MCF 10A (cell line): ENCODE measurements at places on chromosomes 1 and 21. TPM values are rescaled to one million over a fixed set of nuclear protein-coding genes. Genes with fewer than 3 reads are reported as not detected.
A peak's percentile ranks its signal among the peaks of the same experiment; 100 is the strongest.

DNA sequence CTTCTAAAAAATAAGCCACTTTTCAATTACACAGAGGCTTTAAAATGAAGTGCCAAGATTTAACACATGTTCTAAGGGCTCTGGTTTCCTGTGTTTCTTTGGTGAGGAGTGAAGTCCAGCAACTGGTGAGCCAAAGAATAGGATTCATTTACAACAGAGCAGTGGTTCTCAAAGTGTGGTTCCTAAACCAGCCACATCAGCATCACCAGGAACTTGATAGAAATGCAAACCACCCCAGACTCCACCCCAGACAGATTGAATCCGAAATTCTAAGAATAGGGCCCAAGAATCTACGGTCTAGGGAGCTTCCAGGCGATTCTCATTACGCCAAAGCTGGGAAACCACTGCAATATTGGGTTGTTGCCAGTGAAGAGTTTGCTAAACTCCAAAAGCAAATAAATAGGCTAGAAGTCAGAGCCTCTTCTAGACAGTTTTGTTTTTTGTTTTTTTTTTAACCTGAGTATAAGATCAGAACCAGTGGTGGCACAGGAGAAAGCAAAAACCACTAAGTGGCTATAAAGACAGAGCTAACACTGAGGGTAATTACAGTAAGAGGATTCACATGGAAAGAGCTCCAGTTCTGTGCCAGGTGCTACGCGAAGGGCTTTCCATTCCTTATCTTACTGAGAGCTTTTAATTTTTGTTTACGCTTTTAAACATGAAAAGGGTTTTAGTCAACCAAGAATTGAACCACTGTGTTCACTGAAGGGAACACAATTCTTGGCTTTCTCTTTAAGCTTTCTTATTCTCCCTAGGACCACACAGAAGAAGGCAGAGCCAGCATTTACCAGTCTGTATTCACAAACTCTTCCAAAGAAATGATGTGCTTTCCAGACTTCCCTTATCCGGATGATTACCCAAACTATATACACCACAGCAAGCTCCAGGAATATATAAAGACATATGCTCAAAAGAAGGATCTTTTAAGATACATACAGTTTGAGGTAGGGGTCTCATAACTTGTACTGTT is 42.4 kb upstream of the FMO2 start:
- no peaks in the 10 kb centered on the region for H3K36me3 ChIP-seq
- peak; percentile 72 for DNase-seq
- H3K4me3 ChIP-seq = no peak overlapping the region
- no peaks in the 10 kb centered on the region for H3K4me1 ChIP-seq

DNA sequence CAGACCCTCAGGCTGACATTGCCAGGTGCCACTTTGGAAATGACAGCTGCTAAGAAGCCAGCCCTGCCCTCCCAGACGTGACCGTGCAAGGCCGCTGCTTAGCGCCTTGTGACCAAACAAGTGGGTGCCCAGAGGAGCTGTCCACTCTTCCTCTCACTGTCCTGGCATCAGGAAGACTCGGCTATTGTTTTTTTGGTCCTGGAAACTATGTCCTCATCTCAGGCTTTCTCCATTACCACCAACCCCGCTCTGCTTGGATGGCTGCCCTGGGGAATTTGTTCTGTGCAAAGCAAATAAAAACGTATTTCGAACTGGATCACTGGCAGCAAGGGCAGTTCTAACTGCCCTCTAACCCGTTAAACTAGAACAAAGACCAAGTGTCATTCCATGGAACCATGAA is 13.7 kb upstream of the TENT5C start:
- H3K4me1 ChIP-seq = no peaks in the 10 kb centered on the region
- no peak overlapping the region for H3K4me3 ChIP-seq
- no peaks in the 10 kb centered on the region for H3K36me3 ChIP-seq
- H3K27ac ChIP-seq = no peak overlapping the region

DNA sequence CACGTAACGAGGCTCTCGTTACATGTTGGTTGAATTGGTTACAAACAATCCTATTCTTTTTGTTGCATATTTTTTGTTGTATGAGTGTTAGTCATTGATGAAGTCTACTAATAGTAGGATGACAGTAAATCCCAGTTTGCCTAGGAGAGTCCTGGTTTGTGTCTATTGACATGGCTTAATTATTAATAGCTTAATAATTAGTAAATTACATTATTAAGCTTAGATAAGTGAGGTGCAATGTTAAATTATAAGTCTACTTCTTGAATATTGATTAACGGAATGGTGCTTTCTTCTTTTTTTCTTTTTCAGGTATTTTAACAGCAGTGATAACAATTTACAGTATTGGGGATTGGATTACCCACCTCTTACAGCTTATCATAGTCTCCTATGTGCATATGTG is 34.5 kb downstream of the ALG6 start:
- no peaks in the 10 kb centered on the region for H3K27me3 ChIP-seq
- no peaks in the 10 kb centered on the region for H3K4me1 ChIP-seq
- peaks cover 17% of the 10 kb centered on the region for H3K36me3 ChIP-seq
- H3K27ac ChIP-seq = no peak overlapping the region
- no peak overlapping the region for H3K4me3 ChIP-seq

GRCh38 chr1:175918364-175918801 is 175.0 kb upstream of the TNR start:
- H3K36me3 ChIP-seq = peaks cover 5% of the 10 kb centered on the region
- no peak overlapping the region for H3K4me3 ChIP-seq
- no peak overlapping the region for H3K27ac ChIP-seq

- no peak overlapping the region for H3K4me3 ChIP-seq
- no peaks in the 10 kb centered on the region for H3K27me3 ChIP-seq
- H3K27ac ChIP-seq = peak overlapping the region; percentile 84
- peaks cover 13% of the 10 kb centered on the region for H3K36me3 ChIP-seq
Measured at GRCh38 chr1:39194398-39195051, 10.0 kb upstream of the MACF1 start.

DNA sequence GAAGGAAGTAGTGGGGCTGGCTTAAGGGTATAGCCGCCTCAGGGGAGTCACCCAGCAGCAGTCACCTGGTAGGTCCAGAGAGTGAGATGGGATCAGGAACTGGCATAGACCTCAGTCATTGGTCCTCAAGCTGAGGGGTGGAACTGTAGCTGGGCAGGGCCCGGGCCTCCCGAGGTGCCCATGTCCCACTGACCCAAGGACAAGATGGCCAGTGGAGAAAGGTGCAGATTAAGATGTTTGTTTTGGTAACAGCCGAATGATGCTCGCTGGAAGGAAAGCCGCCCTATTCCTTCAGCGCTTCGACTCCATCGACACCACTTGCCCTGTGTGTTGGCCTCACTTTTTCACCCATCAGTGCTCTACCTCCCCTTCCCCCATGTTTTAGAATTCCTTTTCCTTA is 16.4 kb downstream of the COL9A2 start:
- H3K27ac ChIP-seq = no peak overlapping the region
- peaks cover 2% of the 10 kb centered on the region for H3K36me3 ChIP-seq
- DNase-seq = no peak
- H3K4me3 ChIP-seq = no peak overlapping the region

GRCh38 chr1:234149217-234149616 is 224.0 kb upstream of the COA6 start:
- no peaks in the 10 kb centered on the region for H3K27me3 ChIP-seq
- H3K36me3 ChIP-seq = no peaks in the 10 kb centered on the region
- no peak overlapping the region for H3K27ac ChIP-seq
- peaks cover 17% of the 10 kb centered on the region for H3K4me1 ChIP-seq
- no peak overlapping the region for H3K4me3 ChIP-seq

- peaks cover 26% of the 10 kb centered on the region for H3K4me1 ChIP-seq
- no peak overlapping the region for H3K4me3 ChIP-seq
- DNase-seq = no peak
Measured at GRCh38 chr1:234546890-234547788, 62.8 kb downstream of the IRF2BP2 start.

DNA sequence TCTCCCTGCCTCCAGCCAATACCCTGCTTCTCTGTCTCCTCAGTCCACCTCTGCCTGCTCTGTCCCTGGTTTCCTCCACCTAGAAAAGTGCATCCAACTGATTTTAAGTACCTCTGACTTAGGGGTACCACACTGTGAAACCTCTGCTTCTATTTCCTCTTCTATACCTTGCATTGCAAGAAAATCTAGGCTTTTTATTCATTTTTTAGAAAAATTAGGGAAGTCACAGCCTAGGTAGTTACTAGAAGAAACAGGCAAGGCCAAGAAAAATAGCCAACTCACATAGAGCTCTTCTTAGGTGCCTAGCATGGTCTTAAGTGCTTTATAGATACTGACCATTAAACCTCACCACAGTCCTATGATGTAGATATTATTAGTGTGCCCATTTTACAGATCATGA is 39.1 kb downstream of the HIVEP3 start:
- DNase-seq = no peak
- no peaks in the 10 kb centered on the region for H3K27me3 ChIP-seq
- H3K4me1 ChIP-seq = no peaks in the 10 kb centered on the region
- no peak overlapping the region for H3K4me3 ChIP-seq
- H3K36me3 ChIP-seq = no peaks in the 10 kb centered on the region

DNA sequence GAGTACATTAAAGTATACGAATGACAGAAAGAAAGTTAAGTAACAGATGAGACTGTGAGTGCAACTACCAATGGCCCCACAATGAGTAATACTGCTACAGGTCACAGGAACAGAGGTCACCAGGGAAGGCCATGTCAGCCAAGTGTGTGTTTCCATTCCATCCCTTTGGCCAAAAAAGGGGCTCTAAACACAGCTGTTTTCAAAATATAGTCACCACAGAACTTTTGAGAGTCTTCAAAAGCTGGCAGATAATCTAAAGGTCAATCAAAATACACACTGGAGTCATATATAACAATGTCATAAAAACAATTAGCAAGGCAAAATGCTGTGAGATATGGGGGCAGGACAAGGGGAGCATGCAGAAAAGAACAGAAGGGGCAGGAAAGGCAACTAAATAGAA is 10.2 kb downstream of the USP24 start:
- H3K4me3 ChIP-seq = no peak overlapping the region
- H3K27me3 ChIP-seq = no peaks in the 10 kb centered on the region
- H3K27ac ChIP-seq = no peak overlapping the region

DNA sequence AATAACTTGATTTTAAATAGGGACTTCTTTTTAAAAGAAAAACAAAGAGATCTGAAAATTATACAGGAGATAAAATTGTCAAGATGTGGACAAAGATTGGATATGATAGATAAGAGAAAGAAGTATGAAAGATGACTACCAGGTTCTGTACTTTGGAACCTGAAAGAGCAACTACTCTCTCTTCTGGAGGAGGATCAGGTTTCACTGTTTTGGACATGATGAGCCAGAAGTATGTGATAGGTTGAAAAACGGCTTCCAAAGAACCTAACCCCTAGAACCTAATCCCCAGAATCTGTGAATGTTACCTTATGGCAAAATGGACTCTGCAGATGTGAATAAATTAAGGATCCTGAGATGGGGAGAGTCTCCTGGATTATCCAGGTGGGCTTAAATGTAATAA is 26.2 kb downstream of the RSBN1 start:
- H3K27me3 ChIP-seq = no peaks in the 10 kb centered on the region
- DNase-seq = no peak
- H3K36me3 ChIP-seq = peaks cover 4% of the 10 kb centered on the region
- H3K4me3 ChIP-seq = no peak overlapping the region

DNA sequence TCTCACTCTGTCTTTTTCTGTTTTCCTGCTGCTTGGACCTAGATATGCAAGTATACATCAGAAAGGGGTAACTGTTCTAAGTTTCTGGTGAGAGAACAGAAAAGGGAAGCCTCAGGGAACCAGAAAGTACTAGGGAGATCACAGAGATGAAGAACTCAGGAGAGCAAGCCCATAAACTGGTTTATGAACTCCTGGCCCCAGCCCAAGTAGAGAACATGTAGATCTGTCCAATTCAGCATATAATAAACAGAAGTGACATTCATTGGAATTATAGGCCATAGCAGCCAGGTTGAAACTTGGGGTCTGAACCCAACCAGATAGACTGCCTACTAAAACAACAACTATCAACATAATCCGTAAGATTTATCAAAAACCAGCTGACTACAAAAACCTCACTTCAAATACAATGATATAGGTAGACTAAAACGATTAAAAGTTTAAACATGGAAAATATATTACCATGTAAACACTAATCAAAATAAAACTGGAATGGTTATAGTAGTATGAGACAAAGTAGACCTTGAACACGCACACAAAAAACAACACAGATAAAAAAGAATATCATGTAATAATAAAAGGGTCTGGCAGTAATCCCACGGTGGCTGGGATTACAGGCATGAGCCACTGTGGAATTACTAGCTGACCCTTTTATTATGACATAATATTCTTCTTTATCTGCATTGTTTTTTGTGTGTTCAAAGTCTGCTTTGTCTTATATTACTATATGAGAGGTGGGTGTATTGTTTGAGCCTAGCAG is 65.0 kb downstream of the ZSWIM5 start:
- H3K27me3 ChIP-seq = peaks cover 43% of the 10 kb centered on the region
- no peaks in the 10 kb centered on the region for H3K4me1 ChIP-seq
- DNase-seq = no peak
- no peaks in the 10 kb centered on the region for H3K36me3 ChIP-seq

GRCh38 chr1:173410794-173411236 is 66.3 kb upstream of the PRDX6 start:
- peaks cover 27% of the 10 kb centered on the region for H3K4me1 ChIP-seq
- H3K27ac ChIP-seq = no peak overlapping the region
- DNase-seq = no peak
- H3K27me3 ChIP-seq = no peaks in the 10 kb centered on the region
- H3K4me3 ChIP-seq = no peak overlapping the region
- H3K36me3 ChIP-seq = peaks cover 5% of the 10 kb centered on the region

- no peaks in the 10 kb centered on the region for H3K36me3 ChIP-seq
- H3K4me3 ChIP-seq = peak overlapping the region; percentile 41
- H3K27ac ChIP-seq = peak overlapping the region; percentile 50
- H3K4me1 ChIP-seq = peaks cover 13% of the 10 kb centered on the region
Measured at GRCh38 chr21:15164273-15164672, 99.5 kb upstream of the NRIP1 start.

The PTCH2 gene
- 0.56 and 0.79 TPM in 2 replicates for total RNA-seq

The PATJ gene
- 28.7 and 30.6 TPM in 2 replicates for total RNA-seq

The TP53BP2 gene
- total RNA-seq = 62.4 and 64.0 TPM in 2 replicates

The VHLL gene
- 0.49 TPM in 1 of 2 replicates, not detected in the other for total RNA-seq

The OR6N1 gene
- total RNA-seq = not detected in 2 replicates
